Lung (tissue), 17 donors: ENCODE measurements at places on chromosomes 3 and 15.

- DNase-seq = no peak
Observed at GRCh38 chr3:10870296-10870695, 54.3 kb downstream of the SLC6A11 start.

DNA sequence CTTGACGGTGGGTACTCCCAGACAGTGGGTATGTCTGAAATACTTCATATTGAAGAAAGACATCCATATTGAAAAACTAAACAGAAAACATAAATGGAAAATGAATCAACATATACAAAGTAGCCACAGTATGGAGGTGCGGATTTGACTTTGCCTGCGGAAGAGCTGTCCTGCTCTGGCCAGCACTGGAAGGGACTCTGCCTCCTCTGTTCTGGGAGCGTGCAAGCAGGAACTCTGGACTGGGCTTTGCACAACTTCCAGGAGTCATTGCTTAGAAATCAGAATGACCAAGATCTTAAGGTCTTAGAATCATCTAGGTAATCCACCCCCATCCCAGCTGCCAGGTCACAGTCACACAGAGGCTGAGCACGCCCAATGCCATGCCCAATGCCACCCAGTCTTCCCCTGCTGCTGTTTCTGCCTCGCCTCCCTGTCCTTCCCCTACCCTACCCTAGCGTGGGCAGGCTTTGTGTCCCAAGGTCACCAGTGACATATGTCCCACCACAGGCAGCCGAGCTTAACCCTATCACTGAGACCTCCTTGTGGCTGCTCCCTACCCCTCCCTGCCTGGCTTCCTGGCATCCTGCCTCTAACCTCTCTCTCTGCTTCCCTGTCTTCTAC lies 36.3 kb downstream of the CDC25A start:
- DNase-seq = no peak

DNA sequence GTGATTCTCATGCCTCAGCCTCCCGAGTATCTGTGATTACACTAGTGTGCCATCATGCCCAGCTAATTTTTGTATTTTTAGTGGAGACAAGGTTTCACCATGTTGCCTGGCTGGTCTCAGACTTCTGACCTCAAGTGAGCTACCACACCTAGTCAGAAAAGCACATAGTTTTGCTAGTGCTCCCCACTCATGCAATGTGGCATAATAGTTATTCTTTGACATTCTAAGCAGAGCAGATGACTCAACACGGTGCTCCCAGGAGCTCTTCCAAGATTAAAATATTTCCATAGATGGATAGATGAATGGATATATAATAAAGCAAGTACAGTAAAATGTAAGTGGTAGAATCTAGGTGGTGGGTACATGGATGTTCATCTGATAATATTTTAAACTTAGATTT lies 53.1 kb upstream of the GK5 start:
- DNase-seq = no peak

DNA sequence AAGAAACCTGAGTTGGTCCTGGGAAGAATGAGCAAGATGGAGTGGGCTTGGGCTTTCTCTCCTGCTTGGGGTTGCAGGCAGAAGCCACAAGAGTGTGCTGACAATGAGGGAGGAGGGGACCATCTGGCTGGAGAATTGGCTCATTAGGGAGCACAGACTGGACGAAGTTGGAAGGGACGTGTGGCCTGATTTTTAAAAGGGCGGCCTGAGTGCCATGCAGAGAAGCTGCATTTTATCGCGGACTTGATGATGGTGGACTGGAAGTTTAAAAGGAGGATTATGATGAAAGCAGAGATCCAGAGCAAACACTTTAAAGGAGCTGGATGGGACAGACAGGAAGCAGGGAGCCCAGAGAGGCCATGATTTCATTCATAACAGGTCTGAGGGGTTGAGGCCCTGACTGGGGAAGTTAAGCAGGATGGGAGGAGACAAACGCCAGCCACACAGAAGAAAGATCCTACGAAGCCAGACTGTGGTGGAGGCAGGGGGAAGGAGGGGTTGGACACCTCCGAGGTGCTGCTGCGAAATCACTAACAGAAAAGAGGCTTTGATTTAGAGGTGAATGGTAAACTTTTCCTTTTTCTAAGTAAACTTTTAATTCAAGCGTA lies 23.6 kb downstream of the TLNRD1 start:
- peak; percentile 54 for DNase-seq

DNA sequence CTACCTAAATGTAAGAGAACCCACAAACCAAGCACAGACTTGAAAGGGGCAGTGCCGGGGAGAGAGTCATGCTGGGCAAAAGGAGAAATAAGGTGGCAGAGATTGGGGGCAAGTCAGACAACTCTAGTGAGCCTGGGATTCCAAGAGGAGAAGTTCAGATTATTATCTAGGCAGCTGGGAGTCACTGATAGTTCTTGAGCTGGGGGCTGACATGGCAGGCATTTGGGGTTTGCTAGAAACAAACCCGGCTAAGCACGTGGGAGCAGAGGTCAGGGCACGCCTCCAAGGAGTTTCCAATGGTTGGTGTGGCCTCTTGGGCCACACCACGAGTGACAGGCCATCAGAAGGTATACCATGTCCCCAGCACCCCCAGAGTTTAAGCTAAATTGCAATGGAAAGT lies 27.6 kb downstream of the SLC6A6 start:
- no peak for DNase-seq

DNA sequence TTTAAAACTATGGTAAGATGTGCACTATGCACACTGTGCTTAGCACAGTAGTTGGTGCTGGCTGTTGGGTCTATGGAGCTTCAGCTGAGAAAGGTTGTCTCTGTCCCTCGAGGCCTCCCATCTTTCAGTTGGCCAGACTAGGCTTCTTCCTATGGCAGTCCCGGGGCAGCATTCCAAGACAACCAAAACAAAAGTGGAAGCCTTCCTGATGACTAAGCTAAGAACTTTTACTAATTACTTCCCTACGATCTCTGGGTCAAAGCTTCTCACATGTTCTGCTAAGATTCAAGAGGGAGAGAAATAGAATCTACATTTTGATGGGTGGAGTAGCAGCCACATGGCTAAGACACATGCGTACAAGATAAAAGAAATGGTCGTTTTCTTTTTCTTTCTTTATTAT lies 342.8 kb downstream of the TUSC7 start:
- DNase-seq = no peak

GRCh38 chr3:150107429-150108175 lies 136.9 kb upstream of the PFN2 start:
- DNase-seq = no peak

DNA sequence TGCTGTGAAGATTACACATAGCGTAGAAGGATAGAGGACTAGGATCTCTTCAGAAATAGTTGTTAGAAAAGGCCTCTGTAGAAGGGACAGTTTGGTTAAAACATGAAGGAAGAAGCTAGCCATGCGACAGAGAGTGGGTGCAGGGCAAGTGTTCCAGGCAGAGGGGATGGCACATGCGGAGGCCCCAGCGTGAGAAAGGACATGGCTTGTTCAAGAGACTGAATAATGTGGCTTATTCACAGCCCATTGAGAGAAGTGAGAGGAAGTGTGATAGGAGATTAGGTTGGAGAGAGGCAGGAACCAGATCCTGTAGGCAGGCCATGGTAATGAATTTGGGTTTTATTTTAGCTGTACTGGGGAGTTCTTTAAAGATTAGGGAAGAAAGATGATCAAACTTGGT lies 56.4 kb downstream of the NEO1 start:
- no peak for DNase-seq

- DNase-seq = no peak
Observed at GRCh38 chr15:68421115-68421551, 10.8 kb downstream of the ITGA11 start.

- DNase-seq = peak; percentile 98
Observed at GRCh38 chr3:193816656-193817311, 223.8 kb downstream of the OPA1 start.
